AG10803 (cell line): ENCODE measurements at places on chromosomes 4 and X.
A peak's percentile ranks its signal among the peaks of the same experiment; 100 is the strongest.

DNA sequence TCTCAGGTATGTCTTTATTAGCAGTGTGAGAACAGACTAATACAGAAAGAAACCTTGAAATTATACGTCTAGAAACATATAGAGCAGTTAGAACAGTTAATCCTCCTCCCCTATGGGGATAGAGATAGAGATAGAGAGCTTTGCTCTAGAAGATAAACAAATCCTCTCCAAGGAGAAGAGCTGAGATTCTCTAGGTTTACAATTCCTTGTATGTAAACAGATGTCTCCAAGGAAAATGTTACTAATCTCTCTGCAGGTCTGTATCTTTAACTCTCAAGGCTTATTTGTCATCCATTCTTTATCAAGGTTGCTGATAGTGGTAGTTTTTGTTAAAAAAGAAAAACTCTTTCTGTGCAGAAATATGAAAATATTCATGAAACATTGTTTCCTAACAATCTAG is 282.1 kb upstream of the GIMD1 start:
- DNase-seq, result no peak

GRCh38 chr4:56619160-56619559 is 61.9 kb downstream of the HOPX start:
- DNase-seq, result no peak

DNA sequence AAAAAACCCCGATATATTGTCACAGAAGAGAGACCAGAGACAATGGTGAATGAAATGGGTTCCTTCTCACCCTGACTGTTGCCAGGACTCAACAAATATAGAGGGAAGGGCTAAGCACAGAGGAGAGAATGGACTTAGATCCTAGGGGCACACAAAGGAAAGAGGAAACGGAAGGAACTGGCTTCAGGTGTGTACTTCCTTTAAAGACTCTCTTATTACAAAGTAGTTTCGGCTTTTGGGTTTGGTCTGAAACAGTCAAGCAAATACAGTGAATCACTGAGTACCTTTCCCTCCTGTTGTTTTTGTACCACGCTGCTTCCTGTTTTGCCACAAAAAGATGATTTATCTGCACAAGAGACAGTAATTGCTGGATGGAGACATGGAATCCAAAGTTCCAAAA is 46.1 kb upstream of the S100G start:
- DNase-seq, result peak; percentile 11

DNA sequence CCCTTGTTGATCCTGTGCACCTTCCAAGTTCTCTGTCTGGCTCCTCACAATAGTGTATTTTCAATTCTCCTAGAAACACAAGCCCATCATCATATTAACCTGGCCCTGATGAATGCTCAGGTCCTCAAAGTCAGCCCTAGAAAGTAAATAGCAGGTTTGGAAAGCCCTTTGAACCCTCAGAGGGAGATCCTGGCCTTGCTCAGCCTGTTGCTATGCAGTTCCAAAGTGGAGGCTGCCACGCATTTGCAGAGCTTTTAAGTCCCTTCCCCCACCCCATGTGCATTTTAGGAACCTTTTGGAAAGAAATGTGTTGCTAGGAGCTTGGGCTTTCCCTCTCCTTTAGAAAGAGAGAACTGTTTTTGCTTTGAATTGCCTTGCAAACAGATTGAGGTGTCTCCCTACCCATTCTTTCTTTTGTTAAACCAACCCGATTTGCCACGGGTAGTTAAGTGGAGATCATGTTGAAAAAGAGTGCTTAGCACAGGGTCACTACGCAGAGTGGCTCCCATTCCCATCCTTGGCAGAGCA is 12.2 kb downstream of the MAMLD1 start:
- DNase-seq, result no peak

DNA sequence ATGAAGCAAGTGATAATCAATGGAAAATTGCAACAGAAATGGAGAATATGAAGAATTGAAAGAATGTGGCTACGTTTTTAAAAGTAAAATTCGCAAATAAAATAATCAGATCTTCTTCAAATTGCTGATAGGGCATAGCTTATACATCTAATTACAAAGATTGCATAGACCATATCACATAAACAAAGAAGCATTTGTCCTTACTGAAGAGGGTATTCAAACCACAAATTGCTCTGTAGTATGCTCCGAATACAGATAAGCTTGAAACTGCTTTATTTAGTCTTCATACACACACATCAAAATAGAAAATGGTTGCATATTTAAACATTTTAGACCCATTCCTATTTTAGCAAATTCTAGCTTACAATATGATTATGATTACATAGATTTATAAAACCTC is 206.7 kb upstream of the SLIT2 start:
- no peak for DNase-seq

GRCh38 chr4:137540356-137540755 is 8.1 kb upstream of the PCDH18 start:
- no peak for DNase-seq

DNA sequence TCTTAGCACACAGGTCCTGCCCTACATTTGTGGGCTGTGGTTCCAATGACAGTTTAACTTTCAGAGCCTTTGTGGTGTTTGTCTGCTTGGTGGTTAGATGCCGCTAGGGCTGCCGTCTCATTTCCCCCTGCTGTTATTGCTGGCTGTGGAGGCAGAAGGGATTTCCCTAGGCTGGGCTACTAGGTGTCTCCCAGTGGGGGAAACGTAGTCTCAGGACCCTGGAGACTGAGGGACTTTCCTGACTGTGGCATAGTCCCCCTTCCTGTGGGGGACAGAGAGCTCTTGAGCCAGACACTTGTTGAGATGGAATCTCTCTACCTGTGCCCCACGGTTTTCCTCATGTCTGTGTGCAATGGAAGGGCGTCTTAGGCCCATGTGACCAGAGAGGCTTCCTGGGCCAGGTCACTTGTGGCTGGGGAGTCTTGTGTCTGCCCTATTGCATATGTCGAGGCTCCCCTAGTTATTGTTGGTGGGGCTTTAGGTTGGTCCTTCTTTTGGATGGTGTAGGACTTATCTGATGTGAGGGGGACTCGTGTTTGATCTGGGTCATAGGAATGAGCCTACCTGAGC is 68.2 kb downstream of the ARHGAP10 start:
- DNase-seq, result no peak

DNA sequence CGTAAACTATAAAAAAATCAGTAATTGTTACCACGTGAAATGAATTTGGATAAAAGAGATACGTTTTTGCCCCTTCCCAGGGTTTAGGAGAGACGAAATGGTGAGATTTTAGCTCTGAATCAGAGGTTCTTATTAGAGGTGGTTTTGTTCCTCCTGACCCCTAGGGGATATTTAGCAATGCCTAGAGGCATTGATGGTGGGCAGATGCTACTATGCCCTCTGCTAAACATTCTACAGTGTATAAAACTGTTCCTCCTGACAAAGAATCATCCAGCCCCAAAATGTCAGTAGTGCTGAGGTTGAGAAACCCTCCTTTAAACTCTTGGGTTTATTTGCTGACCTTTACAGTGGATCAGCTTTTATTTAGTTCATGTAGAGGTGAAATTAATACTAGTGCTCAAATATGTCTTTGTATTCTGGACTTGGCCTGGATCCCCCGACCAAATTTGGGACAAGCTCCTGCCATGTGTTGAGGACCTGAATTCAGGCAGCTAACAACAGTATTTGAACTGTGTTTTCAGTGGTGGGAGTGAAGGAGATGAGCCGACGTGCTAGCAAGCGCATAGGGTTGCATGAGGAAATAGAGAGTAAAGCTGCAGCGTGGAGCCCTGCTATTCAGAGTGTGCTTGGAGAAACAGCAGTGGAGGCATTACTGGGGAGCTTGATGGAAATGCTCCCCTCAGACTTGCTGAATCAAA is 126.1 kb downstream of the PTTG2 start:
- DNase-seq, result no peak

GRCh38 chrX:12330841-12331240 is 192.6 kb downstream of the FRMPD4 start:
- DNase-seq, result peak; percentile 71

DNA sequence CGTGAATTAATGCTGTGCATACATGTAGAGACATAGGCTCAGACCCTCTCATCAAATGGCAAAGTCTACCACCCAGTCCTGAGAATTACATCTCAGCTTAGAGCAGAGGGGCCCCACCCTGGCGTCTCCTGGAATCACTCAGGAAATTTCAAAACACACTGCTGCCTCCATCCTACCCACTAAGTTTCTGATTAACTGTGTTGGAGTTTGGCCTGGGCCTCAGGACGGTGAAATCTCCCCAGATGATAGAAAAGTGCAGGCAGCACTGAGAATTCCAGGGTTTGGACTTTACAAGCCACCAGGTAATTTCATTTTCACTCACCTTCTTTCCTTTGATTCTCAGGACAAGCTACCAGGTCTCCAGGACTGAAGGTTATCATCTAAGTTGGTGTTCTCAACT is 3.3 kb upstream of the FAM9C start:
- DNase-seq, result no peak

GRCh38 chr4:138112389-138112788 is 129.8 kb downstream of the SLC7A11 start:
- no peak for DNase-seq

DNA sequence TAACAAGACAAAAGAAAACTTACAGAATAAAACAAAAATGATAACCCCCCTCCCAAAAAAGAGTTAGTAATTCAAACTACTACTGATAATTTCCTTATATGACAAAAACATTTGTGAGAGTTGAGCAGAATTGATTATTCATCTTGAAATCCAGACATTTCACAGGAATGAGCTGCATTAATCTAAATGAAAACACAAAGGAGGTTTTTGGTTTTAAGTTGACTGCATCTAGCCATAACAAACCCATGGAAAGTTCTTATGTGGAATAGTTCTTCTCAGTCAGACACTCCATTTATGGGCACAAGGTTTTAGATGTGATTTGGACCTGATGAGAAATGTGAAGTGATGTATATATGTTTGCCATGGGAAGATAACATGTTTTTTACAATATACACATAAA is 95.4 kb downstream of the VCX2 start:
- no peak for DNase-seq

DNA sequence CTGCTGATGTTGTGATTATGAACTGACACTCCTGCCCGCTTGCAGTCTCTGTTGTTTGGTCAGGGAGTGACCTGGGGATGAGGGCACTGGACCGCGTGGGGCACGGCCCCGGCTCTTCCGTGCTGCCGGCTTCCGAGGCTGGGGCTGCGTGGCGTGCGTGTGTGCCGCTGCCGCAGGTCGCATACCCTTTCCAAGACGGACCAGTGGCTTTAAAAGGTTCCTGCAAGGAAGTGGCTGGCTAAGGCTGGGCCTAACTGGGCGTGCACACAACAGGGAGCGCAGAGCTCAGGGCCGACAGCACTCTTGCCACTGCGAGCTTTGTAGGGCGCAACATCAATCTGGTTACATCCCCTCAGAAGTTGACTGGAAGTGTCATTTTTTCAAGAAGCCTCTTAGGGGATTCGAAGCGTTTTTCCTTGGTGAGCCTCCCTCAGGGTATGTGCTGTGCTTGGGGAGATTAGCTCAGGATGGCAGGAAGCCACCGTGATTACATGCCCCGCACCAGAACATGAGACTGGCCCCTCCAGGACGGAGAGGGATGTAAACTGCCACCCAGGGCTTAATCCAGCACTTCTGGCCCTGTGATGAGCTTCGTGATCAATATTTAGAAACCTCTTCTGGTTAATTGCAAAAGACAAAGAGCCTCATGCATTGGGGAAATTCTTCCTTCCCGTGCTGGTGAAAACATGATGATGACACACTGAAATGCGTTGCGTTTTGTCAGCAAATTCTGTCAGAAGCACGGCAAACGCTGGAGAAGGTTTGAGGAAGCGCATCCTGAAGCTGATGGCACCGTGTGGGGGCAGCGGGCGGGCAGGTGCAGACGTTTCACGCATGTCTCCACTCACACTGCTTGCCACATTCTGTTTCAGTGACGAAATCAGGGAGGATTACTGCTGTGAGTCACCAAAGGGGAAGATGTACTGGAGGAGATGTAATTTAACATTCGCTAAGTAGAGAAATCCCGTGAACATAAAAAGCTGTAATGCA is 11.1 kb downstream of the MAEA start:
- peak; percentile 46 for DNase-seq

- no peak for DNase-seq
These were observed 706 bp downstream of the DUSP9 start for GRCh38 chrX:153647461-153648357.

DNA sequence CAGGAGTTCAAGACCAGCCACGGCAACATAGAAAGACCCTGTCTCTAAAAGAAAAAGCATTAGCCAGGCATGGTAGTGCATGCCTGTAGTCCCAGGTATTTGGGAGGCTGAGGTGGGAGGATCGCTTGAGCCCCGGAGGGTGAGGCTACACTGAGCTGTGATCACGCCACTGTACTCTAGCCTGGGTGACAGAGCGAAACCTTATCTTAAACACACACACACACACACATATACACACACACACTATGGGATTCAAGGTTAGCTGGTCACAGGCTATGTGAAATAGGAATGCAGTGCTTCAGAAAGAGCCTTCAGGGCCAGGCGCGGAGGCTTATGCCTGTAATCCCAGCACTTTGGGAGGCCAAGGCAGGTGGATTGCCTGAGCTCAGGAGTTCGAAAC is 23.5 kb downstream of the NLGN3 start:
- no peak for DNase-seq

- DNase-seq, result no peak
These were observed 35.1 kb upstream of the NR3C2 start for GRCh38 chr4:148477276-148477675.

DNA sequence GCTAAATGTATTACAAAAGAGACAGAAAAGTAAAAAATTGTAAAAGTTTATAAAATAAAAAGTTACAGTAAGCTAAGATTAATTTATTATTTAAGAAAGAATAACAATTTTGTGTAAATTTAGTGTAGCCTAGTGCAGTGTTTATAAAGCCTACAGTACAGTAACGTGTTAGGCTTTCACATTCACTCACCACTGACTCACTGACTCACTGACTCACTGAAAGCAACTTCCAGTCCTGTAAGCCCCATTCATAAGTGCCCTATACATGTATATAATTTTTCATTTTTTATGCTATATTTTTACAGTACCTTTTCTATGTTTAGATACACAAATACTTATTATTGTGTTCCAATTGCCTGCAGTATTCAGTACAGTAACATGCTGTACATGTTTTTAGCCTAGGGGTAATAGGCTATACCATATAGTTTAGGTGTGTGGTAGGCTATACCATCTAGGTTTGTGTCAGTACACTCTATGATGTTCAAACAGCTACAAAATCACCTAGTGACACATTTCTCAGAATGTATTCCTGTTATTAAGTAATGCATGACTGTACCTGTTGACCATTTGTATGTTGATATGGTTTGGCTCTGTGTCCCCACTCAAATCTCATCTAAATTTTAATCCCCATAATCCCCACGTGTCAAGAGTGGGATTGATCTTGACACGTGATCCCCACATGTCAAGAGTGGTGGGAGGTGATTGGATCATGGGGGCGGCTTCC is 57.9 kb downstream of the CFAP299 start:
- peak; percentile 65 for DNase-seq

DNA sequence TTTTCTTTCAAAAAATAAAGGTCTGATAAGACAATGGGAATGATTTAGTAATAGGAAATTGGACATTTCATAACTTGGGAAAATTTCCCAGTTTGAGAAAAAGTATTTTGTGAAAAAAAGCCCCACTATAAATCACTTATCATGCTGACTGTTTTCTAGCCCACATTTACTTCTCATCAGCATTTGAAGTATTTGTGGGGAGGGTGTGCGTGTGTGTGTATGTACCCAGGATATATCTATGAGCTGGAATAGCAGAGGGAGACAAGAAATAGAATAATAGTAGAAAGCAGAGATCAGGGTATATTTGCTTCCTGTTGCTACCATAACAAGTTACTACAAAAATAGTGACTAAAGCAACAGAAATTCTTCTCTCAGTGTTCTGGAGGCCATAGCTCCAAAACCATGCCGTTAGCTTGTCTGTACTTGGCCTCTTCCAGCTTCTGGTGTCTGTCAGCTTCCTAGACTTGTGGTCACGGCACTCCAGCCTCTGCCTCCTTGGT is 139.8 kb downstream of the PTTG2 start:
- DNase-seq, result peak; percentile 98

- peak; percentile 82 for DNase-seq
These were observed 47.2 kb upstream of the MXRA5 start for GRCh38 chrX:3393581-3394111.
